ENCODE measurements at places on chromosomes 3 and 15.

DNA sequence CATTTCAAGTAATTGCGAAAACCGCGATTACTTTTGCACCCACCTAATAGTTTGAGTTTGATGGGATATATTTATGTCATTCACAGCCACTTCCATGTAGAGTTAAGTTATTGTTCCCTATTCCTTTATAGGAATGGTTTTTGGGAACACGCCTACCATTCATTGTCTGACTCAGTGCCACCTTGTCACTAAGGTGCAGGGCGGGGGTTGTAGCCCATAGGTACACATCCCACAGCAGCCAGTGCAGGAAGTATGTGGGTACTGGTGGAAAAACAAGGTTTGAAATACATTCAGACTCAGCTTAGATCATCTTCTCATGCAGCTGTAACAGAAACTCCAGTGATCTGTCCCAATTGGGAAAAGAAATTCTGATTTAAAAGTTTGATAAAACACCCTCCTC is 48.2 kb upstream of the CFAP161 start:
- DNase-seq = no peak
- no peaks in the 10 kb centered on the region for H3K27me3 ChIP-seq
- no peak overlapping the region for H3K4me3 ChIP-seq

- peak overlapping the region; percentile 67 for H3K4me3 ChIP-seq
- H3K36me3 ChIP-seq = no peaks in the 10 kb centered on the region
- no peaks in the 10 kb centered on the region for H3K27me3 ChIP-seq
Measured at GRCh38 chr15:55742498-55742926, 440 bp downstream of the PRTG start.

- no peak overlapping the region for H3K4me3 ChIP-seq
- peaks cover 23% of the 10 kb centered on the region for H3K4me1 ChIP-seq
- DNase-seq = no peak
Measured at GRCh38 chr3:56781762-56782161, 20.0 kb downstream of the ARHGEF3 start.

- no peaks in the 10 kb centered on the region for H3K27me3 ChIP-seq
- no peaks in the 10 kb centered on the region for H3K36me3 ChIP-seq
- DNase-seq = peak; percentile 70
- peak overlapping the region; percentile 20 for H3K27ac ChIP-seq
- peak overlapping the region; percentile 40 for H3K4me3 ChIP-seq
Measured at GRCh38 chr3:36907911-36908646, 36.8 kb downstream of the TRANK1 start.

DNA sequence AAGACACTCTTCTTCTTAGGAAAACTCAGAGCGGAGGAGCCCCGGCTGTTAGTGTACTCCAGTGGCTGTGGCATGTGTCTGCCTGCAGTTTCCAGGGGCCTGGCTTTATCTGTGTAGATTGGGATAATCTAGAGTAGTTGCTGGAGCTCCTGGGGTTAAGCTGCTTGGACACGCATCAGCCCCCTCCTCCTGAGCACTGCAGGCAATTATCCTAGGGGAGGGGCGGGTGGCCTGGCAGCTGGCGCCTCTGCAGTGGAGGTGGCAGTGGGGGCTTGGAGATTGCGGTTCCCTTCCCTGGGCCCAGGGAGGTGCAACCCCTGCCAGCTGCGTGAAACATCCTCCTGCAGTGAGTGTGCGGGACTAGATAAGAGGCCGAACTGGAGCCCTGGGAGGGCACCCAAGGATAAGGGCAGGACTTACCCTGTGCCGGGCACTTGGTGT is 68.2 kb downstream of the EFCAB12 start:
- no peaks in the 10 kb centered on the region for H3K36me3 ChIP-seq
- no peak overlapping the region for H3K4me3 ChIP-seq
- no peak for DNase-seq
- no peak overlapping the region for H3K27ac ChIP-seq
- H3K4me1 ChIP-seq = no peaks in the 10 kb centered on the region

- DNase-seq = no peak
- no peaks in the 10 kb centered on the region for H3K36me3 ChIP-seq
- H3K4me1 ChIP-seq = peaks cover 14% of the 10 kb centered on the region
- peak overlapping the region; percentile 20 for H3K27ac ChIP-seq
- H3K4me3 ChIP-seq = no peak overlapping the region
- no peaks in the 10 kb centered on the region for H3K27me3 ChIP-seq
Measured at GRCh38 chr3:106825962-106826605, 551.2 kb upstream of the CCDC54 start.

- H3K4me3 ChIP-seq = no peak overlapping the region
- H3K27ac ChIP-seq = no peak overlapping the region
- DNase-seq = no peak
- H3K36me3 ChIP-seq = no peaks in the 10 kb centered on the region
Measured at GRCh38 chr3:129525341-129525968, 3.0 kb upstream of the RHO start.

GRCh38 chr3:52834871-52835501 is at the start of gene MUSTN1:
MUSTN1 (minus strand) TSS chr3:52835019; CDS start chr3:52834948, 71 bp downstream.
- no peaks in the 10 kb centered on the region for H3K27me3 ChIP-seq
- peak within 1 kb of the TSS; percentile 58 for H3K4me3 ChIP-seq
- DNase-seq = peak; percentile 77
- peak within 1 kb of the TSS; percentile 90 for H3K27ac ChIP-seq

- H3K36me3 ChIP-seq = no peaks in the 10 kb centered on the region
- H3K27ac ChIP-seq = no peak overlapping the region
- H3K4me3 ChIP-seq = no peak overlapping the region
- no peaks in the 10 kb centered on the region for H3K4me1 ChIP-seq
Measured at GRCh38 chr15:76334438-76335306, 1.9 kb upstream of the ISL2 start.

DNA sequence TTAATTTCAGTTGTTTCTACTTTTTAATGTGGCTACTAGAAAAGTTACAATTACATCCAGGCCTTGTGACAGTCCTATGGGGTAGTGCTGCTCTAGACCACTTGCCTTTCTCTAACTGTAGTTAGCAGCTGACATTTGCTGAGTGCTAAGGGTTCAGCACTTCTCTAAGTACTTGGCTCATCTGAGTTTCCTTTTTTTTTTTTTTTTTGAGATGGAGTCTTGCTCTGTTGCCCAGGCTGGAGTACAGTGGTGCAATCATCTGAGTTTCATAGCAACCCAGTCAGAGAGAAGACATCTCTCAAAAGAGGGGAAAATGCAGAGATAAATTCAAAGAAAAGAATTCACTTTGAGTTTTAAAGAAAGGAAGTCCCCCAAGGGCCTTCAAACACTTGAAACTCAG is 130.8 kb downstream of the MYLK start:
- H3K4me3 ChIP-seq = no peak overlapping the region
- H3K27ac ChIP-seq = peak overlapping the region; percentile 6
- H3K4me1 ChIP-seq = no peaks in the 10 kb centered on the region
- no peaks in the 10 kb centered on the region for H3K36me3 ChIP-seq
- no peaks in the 10 kb centered on the region for H3K27me3 ChIP-seq
- no peak for DNase-seq

DNA sequence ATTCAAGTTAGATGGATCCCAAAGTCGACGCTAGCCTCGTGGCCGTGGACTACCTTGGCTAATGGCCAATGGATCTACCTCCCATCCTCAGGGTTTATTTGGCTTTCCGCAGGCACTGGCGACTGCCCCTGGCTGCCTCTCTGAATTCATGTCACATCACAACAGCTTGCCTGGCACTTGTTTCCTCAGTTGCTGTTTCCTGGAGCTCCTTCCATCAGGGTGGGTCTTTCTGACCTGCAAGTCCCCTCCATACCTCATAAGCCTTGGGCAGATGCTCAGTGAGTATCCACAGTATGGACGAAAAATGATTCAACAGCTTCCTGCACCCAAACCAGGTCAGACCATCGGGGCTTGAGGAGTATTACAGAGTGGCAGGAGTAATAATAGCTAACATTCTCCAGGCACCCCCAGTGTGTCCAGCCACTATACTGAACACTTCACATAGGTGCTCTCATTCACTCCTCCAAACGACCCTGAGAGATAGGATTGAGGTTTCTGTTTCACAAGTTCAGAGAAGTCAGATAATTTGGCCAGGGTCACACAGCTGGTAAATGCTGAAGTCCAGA is 311.5 kb downstream of the TLE3 start:
- no peaks in the 10 kb centered on the region for H3K36me3 ChIP-seq
- no peak overlapping the region for H3K4me3 ChIP-seq
- no peaks in the 10 kb centered on the region for H3K27me3 ChIP-seq
- no peaks in the 10 kb centered on the region for H3K4me1 ChIP-seq

DNA sequence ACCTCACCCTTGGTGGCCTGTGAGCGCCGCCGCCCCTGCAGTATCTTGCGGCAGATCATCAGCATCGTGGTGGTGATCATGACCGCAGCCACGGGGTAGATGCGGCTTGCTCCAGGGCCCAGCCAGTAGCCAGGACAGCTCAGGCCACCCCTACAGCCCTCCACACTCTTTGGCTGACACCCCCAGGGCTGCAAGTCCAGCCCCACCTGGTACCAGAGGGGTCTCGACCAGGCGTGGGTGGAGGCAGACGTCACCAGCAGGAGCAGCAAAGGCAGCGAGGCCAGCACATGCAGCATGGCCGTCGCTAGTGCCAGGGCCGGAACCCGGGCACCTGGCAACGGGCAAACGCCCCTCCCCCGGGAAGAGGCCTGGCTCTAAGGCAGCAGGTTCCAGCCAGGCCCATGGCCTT is at the start of gene TMEM89:
TSS of gene TMEM89 (minus strand) at position 309 of the 409 bp plus-strand sequence. CDS start at position 296, 13 bp downstream.
- H3K4me1 ChIP-seq = peaks cover 29% of the 10 kb centered on the region
- H3K4me3 ChIP-seq = no peak within 1 kb of the TSS
- no peaks in the 10 kb centered on the region for H3K27me3 ChIP-seq
- peaks cover 40% of the 10 kb centered on the region for H3K36me3 ChIP-seq
- peak within 1 kb of the TSS; percentile 93 for H3K27ac ChIP-seq
- no peak for DNase-seq

- no peak overlapping the region for H3K27ac ChIP-seq
- H3K27me3 ChIP-seq = peaks cover 4% of the 10 kb centered on the region
- no peak overlapping the region for H3K4me3 ChIP-seq
- DNase-seq = no peak
- H3K4me1 ChIP-seq = no peaks in the 10 kb centered on the region
Measured at GRCh38 chr3:13343601-13344000, 76.5 kb downstream of the NUP210 start.

GRCh38 chr3:116808725-116809124 is 99.1 kb downstream of the TUSC7 start:
- H3K36me3 ChIP-seq = no peaks in the 10 kb centered on the region
- DNase-seq = no peak
- no peak overlapping the region for H3K27ac ChIP-seq
- H3K4me3 ChIP-seq = no peak overlapping the region
- H3K4me1 ChIP-seq = no peaks in the 10 kb centered on the region
- H3K27me3 ChIP-seq = no peaks in the 10 kb centered on the region

GRCh38 chr3:171783086-171783485 is 27.2 kb downstream of the PLD1 start:
- H3K27ac ChIP-seq = no peak overlapping the region
- DNase-seq = no peak
- H3K4me3 ChIP-seq = no peak overlapping the region
- H3K36me3 ChIP-seq = no peaks in the 10 kb centered on the region
- H3K27me3 ChIP-seq = no peaks in the 10 kb centered on the region

DNA sequence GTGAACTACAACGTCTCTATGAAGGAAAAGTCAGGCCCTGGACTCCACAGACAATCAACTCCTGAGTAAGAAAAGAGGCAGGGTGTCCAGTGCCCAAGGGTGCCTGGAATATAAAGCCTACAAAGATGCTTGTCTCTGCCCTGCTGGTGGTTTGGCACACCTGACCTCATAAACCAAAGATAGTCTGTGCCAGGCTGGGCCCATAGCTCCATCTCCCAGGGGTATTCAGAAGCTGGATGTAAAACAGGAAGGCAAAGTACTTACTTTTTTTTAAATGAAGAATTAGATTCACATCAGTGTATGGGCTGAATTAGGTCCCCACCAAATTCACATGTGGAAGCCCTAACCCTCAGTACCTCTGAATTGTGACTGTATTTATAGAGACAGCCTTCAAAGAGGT is 66.6 kb upstream of the HERC1 start:
- H3K4me1 ChIP-seq = no peaks in the 10 kb centered on the region
- no peaks in the 10 kb centered on the region for H3K27me3 ChIP-seq
- H3K27ac ChIP-seq = no peak overlapping the region

GRCh38 chr15:59532770-59533379 is 78.7 kb upstream of the GCNT3 start:
- H3K4me1 ChIP-seq = no peaks in the 10 kb centered on the region
- DNase-seq = no peak
- no peaks in the 10 kb centered on the region for H3K36me3 ChIP-seq
- no peaks in the 10 kb centered on the region for H3K27me3 ChIP-seq

DNA sequence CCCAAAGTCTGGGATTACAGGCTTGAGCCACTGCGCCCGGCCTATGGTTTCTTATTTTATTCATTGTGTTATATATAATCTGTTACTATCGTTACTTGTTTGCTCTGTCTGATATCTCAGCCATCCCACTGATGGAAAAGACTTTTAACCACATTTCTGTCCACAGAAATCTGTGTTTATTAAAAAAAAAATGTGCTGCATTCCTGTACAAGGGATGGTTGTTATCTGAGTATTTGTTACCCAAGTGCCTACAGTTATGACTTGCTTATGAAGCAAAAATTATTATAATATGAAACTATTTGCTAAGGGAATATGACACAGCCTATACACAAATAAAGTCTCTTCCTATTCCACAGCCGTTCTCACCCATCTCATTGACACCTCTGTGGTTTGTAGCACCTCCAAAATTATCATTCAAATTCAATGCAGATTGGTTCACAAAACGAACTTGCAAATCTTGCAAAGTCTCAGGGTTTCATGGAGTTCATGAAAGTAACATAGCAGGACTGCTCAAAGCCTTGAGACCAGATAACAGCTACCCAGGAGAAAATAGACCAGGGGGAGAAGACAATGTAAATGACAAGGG is 47.4 kb upstream of the UBE2E1 start:
- no peak for DNase-seq
- no peaks in the 10 kb centered on the region for H3K27me3 ChIP-seq
- H3K36me3 ChIP-seq = no peaks in the 10 kb centered on the region
- H3K4me3 ChIP-seq = no peak overlapping the region
- peaks cover 4% of the 10 kb centered on the region for H3K4me1 ChIP-seq
- H3K27ac ChIP-seq = no peak overlapping the region

DNA sequence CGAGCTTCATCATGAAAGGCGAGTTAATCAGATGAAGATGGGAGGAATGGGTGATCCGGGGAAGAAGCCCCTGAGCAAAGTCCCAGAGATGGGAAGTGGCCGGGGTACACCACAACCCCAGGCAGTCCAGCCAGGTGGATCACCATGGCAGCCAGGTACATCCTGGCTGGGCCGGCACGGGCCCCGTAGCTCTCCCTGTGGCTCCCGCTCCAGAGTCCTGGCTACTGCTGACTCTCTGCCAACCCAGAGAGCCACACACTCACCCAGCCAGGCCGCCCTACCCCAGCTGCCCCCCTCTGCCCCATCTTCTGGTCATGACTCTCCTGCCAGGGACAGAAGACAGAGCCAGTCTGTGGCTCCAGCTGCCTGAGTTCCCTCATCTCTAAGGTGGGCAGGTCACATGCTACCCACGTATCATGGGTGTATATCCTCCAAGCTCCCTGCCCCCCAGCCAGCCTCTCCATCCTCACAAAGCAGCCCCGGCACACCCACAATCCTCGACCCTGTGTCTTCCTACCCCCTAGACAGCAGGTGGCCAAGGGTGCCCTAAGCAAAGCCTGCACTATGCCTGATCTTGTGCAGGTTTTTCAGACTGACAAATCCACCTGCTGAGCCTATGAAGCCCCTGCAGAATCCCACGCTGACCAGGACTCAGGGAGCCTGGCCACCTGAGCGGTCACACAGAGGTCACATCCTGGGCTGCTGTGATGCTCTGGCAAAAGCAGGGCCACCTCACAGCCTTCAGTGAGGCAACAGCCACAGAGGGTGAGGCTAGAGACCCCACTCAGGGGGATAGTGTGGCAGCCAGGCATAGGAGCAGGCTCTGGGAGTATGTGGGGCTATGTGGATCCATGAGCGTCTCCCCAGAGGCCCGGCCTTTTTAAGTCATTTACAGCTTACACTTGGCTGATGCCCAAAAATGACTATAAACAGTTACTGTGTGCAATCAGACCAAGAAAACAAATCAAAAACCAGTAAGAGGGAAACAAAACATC is 13.2 kb downstream of the XXYLT1 start:
- no peaks in the 10 kb centered on the region for H3K36me3 ChIP-seq
- H3K27me3 ChIP-seq = no peaks in the 10 kb centered on the region
- no peak for DNase-seq
